ENCODE measurements at places on chromosomes 1 and 21. TPM values are rescaled to one million over a fixed set of nuclear protein-coding genes. Genes with fewer than 3 reads are reported as not detected.

Gene SELE
- total RNA-seq, result not detected

Gene GCSAML
- total RNA-seq, result not detected

Gene OR2T11
- not detected for total RNA-seq

- no peak for DNase-seq
Observed at GRCh38 chr1:74512170-74512915, at the start of gene LRRC53. LRRC53 (minus strand) TSS chr1:74512611; CDS start chr1:74483349, 29,262 bp downstream.

- DNase-seq, result peak; percentile 40
Observed at GRCh38 chr1:3869751-3870301, 12.6 kb downstream of the DFFB start.

DNA sequence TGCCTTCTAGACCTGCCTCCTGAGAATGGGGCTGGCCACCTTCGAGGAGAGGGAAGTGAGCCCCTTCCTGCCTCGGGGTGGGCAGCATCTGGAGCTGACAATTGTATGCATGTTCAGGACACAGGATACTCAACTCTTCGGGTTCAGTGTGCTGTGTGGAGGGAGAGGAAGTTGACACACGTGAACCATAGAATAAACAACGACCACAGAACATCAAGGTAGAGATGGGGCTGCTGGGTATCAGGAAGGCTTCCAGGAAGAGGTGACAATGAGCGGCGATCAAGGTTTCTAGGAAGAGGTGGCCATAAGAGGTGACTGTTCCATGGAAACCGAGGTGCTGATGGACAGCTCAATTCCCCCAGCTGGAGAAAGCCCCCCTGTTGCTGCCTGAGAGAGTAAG, 22.0 kb downstream of the UBIAD1 start:
- no peak for DNase-seq

DNA sequence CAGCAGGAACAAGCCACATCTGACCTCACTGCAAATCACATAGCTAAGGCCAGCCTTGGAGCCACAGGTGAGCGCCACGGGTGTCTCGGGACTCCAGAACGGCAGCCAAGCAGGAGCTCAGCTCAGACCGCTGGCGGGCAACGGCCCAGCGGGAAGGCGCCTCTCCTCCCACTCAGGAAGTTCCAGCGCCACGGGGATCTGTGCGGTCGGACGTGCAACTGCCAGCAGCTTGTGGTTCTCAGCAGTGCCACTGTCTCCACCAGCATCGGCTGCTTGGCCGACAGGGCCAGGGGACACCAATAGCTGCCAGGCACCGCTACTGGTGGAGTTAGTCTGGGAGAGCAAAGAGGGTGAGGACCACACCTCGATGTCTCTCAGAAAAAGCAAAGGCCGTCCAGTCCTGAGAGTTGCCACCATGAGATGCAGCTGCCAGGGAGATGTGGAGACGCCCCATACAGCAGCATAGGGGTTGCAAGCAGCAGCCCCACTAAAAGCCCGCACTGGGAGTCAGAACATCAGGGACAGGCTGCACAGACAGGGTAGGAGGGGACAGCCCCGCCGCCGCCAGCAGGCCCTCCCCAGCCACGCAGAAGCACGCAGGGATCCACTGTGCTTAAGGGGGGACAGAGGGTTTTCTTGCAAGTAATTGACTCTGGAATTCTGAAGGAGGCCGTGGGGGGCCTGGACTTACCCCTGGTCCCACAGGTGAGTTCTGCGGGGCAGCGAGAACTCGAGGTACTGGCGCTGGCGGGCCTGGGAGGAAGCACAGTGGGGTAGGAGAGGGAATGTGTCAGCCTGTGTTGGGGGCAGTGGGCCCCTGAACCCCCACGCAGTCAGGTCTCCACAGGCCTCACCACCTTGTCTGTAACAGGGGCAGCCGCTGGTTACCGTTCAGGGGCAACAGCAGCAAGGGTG, 83.5 kb downstream of the NPHP4 start:
- DNase-seq, result no peak

DNA sequence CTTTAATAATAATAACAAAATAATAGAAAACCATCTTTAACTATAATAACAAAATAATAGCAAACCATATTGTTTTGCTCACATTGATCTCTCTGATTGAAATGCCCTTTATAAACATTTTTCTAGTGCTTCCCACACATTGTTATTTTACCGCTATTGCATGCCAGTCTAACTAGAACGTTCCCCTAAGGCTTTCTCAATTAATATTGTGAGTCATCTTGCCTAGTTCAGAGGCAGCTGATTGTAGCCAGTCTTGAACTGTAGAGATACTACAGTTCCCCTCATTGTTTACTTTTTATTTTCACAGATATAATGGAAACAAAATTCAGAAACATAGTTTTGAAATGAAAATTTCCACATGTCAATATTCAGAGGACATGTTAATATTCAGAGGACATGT, 192.3 kb upstream of the ADGRL4 start:
- DNase-seq, result peak; percentile 20

DNA sequence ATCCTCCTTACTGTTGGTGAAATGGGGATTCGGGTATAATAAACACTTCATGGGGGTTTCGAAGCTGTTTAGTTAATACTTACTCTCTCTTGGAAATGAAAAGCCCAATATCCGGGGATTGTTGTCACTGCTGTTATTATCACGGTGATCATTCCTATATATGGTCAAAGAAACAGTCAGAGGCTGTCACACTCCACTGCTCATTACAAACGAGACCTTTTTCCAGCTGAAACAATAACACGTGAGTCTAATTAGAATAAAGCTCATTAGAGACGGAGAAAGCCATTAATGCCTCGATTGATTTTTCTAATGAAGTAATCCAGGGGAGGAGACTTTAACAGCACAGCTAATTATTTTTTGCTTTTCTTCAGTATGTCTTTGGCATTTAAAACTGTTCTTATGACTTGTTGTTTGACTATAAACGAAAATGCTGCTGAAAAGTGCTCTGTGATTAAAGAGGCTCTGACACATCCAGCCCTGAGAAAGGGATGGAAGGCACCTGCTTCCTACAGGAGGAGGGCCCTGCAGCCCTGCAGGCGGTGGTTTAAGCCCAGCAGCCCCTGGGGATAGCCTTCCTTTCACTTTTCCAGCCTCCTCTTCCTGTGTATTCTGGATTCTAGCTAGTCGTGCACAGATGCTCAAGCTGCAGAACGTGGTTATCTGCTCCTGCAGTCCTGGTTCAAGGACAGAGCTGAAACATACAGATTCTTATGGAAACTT, 143.6 kb downstream of the EDEM3 start:
- DNase-seq, result no peak

- DNase-seq, result no peak
Observed at GRCh38 chr21:44767834-44768831, 33.5 kb downstream of the UBE2G2 start.

DNA sequence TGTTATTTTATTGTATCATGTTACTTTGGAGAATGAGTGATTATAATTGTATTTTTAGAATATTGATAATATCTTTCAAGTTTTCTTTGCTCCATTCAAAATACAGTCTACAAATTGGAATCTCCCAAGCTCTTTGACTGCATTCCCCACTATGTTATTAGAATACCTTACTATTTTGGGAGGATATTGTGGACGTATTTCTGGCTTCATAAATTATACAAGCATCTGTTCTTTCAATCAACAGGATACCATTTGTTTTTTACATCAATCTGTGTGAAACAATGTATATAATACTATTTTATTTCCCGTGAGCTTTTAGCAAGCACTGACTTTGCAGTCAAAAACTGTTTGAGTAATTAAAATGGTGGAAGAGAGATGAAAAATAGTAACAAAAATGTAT, 226.5 kb downstream of the PTPRC start:
- DNase-seq, result no peak

GRCh38 chr1:22831729-22832413, 121.2 kb downstream of the EPHB2 start:
- peak; percentile 81 for DNase-seq

DNA sequence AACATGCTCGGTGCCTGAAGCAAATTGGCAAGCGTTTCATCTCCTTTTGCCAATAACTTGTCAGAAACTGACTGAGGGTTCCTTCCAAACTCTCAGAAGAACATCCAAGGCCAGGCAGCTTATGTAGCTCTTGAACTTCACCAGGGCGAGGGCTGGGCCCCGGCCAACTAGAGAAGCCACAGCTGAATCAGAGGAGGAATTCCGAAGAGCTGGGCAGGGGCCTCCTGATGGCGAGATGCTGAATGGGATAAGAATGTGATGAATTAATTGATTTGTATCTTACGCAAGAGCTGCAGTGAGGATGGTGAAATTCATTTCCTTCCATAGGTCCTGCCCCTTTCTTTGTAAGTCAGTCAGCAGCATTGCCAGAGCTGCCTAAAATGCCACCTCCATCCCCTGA, 345.8 kb downstream of the KIF26B start:
- peak; percentile 49 for DNase-seq
